Memory B cell (primary cell): ENCODE measurements at places on chromosomes 4 and X.
A peak's percentile ranks its signal among the peaks of the same experiment; 100 is the strongest.

DNA sequence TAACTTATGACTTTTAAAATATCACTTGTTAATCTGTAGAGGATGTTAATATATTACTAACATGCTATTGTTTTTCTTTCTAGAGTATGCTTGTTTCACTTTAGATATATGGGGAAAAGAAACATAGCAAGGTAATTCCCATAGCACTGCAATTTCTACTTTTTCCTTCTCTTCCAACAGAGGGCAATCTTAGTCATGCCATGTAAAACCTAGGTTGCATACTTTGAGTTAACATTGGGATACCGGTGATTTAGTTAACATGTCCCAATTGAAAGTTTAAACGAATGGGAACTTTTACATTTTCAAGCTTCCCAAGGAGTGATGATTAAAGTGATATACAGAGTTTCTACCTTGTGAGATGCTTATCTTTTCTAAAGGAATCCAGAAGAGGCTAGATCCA, 89.4 kb upstream of the IL13RA1 start:
- DNase-seq: no peak

- DNase-seq: no peak
Measured at GRCh38 chr4:7367864-7368277, 66.9 kb downstream of the PSAPL1 start.

GRCh38 chr4:124060261-124060918, 652.1 kb downstream of the ANKRD50 start:
- DNase-seq: no peak

GRCh38 chrX:133249266-133250058, 31.3 kb upstream of the TFDP3 start:
- DNase-seq: no peak

- peak; percentile 41 for DNase-seq
Measured at GRCh38 chrX:9464435-9465371, at the start of gene TBL1X. Gene TBL1X, plus strand, starts transcription at chrX:9465058. Its CDS starts 188,529 bp downstream, at chrX:9653587.

DNA sequence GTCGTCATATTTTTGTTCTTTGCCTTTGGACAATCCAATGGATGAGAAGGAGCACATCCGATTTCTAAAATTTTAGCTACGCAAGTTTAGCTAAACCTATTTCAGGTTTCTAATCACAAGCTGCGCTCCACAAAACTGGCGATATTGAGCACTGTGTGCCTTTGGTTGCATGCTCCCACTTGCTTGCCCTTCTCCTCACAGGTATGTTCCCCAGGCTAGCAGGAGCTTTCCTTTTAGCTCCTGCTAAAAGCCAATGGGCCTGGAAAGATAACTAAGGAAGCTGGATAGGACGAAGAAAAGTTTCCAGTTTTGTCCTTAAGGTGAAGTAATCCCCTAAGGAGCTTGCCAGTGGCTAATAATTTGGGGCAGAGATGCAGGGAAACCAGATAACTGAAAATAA, 975.2 kb downstream of the FSTL5 start:
- DNase-seq: no peak

GRCh38 chrX:65587616-65588526, 53.3 kb upstream of the LAS1L start:
- no peak for DNase-seq

GRCh38 chrX:153723351-153724251, 586 bp downstream of the BCAP31 start:
- peak; percentile 20 for DNase-seq

DNA sequence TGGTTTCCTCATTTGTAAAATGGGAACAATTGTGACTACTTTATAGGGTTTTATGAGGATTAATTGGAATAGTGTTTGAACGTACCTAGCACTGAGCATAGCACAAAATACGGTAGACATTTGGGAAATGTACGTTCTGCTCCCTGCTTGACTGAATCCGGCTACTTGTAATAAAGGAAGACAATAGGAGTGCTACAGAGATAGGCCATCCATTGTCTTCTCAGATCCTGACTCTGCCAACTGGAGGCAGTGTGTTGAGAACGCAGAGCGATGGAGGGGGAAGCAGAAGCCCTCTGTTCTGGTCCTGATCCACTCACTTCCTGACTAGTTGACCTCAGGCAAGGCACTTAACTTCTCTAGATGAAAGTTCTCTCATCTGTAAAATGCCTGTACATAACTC, 26.4 kb downstream of the ENPP6 start:
- DNase-seq: no peak

DNA sequence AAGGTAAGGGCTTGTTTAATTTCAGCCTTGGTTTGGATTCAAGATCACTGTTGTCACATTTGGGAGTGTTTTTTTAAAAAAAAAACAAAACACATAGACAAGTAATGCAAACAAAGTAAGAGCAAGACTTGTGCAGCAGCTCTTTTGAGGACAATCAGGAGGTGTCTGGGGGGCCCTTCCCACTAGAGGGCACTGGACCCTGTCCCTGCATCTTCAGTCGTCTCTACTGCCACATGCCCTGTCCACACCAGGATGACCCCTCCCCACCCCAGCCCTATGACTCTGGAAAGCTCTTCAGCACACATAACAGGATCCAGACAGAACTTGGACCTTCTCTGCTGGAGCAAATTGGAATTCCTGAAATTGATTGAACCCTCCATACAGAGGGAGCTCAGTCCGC, 71.0 kb downstream of the USP46 start:
- no peak for DNase-seq

DNA sequence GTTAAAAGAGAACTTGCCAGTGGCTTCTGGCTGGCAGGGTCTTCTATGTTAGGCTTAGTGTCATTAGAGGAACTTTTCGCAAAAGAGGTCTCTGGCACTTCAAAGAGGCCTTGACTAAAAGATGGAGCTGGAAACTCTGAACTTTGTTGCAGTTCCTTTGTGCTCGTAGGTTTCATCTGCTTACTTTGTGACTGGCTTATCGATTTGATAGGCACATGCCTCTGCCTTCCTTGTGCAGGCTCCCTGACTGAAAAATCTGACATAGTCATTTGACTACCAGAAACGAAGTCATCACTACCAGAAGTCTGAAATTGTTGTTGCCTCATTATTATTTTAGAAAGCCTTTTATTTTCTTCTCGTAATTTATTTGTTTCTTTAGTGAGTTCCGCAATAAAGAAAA, 93.9 kb upstream of the IL13RA1 start:
- no peak for DNase-seq

GRCh38 chrX:124030520-124030919, 69.0 kb downstream of the STAG2 start:
- no peak for DNase-seq

- peak; percentile 59 for DNase-seq
Measured at GRCh38 chr4:140152013-140152703, 1.8 kb downstream of the MAML3 start.

GRCh38 chr4:118995693-118996391, 107.2 kb downstream of the SYNPO2 start:
- no peak for DNase-seq

- no peak for DNase-seq
Measured at GRCh38 chr4:72171761-72172160, 140.0 kb downstream of the NPFFR2 start.

DNA sequence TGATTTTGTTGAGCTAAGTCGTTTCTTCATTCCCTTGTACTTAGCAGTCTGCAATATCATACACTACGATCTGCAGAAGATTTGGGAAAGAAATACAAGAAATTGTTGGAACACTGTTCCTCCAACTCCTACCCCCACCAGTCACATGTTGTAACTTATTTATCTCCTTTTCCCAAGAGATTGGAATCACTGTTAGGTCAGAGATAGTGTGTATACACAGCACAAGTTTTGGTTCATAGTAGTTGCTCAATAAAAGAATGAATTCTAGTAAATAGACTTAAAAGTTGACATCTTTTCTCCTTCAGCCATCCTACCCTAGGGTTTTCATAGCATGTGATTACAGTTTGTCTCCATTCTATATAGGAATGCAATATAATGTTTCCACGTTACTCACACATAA, 68.8 kb downstream of the ARFIP1 start:
- DNase-seq: no peak

DNA sequence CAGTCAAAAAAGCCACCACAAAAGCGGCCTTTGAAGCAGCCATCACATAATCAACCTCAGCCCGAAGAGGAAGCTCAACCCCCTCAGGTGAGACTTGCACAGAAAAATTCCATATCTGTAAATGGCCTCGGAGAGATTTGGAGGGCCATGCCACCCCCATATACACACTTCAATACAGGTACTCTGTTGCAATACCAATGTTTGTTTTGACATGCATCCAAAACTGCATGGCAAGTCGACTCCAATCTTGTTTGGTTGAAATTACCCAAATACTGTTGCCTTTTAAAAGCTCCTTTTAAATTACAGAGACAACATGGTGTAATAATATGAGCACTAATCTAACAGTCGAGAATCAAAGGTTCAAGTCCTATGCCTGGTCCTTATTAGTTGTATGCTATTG, 5.9 kb downstream of the ENAM start:
- no peak for DNase-seq

DNA sequence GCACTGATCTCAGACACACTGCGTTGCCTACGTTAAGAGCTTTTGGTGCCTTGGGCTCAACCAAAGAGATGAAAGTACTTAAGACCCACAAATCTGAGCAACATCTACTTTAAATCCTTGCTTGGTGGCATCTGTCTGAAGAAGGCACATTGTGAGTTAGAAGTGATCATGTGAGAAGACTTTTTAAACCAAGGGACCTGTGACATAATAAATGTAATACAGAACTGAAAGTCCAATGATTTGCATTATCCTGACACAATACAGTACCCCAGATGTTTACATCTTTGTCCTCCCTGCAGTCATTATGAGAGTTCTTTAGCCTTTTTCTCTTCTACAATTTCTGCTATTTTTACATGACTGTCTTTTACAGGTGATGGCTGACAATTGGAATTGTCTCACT, 96.7 kb upstream of the FTHL17 start:
- no peak for DNase-seq

DNA sequence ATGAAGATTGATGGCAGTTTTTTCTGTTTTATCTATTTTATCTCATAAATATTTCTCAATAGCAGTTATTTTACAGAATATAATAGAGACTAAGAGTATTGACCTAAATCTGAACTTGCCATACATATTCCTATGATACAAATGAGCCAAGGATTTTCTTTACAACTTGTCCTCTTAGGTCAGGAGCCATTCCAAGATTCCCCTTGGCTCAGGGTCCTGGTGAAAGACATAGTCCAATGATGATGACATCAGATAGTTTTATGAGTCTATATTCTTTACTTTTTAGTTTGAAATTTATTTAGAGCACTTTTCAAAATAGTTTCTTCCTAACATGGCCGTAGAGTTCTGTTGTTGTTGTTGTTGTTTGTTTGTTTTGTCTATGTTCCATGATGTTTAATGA, 869.1 kb upstream of the GRID2 start:
- no peak for DNase-seq

DNA sequence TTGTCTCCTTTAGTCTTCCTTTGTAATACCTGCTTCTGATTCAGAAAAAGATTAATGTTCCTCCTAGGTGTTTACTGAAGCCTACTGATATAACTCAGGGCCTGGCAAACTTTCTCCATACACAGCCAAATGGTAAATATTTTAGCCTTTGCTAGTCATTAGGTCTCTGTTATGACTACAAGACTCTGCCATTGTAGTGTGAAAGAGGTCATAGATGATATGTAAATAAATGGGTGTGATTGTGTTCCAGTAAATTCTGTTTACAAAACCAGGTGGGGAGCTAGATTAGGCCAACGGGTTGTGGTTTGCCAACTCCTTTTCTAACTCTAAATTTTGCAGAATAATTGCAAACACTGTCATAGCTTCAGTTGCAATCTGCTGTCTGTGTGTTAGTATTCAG, 568.1 kb upstream of the GNPDA2 start:
- DNase-seq: no peak

DNA sequence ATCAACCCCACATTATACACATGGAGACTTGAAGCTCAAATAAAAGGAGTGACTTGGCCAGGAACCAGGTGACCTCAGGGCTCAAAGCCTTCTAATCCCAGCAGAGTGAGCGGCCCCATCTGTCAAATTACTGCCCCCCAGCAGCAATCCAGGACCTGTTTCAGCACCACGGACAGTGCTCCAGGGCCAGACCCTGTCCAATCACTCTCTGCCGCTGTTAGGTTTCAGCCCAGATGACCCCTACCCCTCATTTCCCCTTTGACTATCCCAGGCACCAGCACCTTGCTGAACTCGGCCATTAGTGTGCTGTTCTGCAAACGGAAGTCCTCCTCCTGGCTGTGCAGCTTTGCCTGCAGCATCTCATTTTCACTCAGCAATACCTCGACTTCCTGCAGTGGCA, 5.1 kb downstream of the GRIPAP1 start:
- no peak for DNase-seq

- no peak for DNase-seq
Measured at GRCh38 chr4:41632481-41633073, 94.6 kb downstream of the LIMCH1 start.

- no peak for DNase-seq
Measured at GRCh38 chr4:7554905-7555304, 120.2 kb upstream of the PSAPL1 start.

DNA sequence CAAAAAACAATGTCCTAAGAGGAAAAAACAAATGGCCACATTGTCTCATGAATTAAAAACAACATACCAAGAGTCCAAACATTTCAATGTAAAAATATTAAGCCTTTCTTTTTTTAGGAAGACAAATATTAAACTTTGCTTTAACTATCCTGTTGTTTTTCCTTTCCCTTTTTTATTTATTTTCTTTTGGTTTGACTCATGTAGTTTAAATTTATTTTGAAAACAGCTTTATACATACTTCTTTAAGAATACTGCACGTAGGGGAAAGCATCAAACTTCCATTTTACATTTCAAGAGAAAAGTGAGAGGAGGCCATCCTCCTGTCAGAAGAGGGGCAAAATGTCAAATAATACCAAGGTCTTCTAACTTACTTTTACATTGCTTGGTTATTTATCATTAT, 8.7 kb downstream of the GAB1 start:
- DNase-seq: no peak

DNA sequence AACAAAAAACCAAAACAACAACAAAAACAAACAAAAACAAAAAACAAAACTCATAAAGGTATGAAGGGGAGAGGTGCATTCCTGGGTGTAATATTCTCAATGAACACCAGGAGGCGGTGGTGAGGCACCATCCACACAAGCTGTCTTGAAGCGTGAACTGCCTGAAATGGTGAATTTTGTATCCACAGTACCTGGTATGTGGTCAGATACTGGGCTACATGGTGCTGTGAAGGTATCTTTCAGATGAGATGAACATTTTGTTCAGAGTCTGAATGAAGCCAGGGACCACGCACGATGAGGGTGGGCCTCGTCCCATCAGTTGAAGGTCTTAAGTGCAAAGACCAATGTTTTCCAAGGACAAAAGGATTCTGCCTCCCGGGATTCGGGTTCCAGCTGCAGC, 58.5 kb downstream of the ASMT start:
- DNase-seq: peak; percentile 46

DNA sequence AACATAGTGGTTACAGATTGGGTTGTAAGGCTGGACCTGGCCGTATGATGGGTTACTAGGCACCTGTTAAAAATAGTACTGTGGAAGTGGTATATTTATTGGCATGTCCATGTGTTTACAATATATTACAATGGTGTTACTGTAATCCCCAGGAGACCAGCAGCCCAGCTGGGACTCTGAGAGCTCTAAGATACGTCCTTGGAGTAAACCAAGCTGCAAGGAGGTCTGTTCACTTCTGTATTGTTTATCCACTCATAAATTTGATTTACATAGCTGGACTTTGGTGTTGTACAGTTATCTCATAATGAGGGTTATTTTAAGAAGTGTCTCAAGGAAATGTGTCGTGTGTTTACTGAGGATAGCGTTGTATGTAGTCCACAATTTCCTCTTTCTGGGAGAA, 93.8 kb downstream of the TBL1X start:
- DNase-seq: no peak

GRCh38 chr4:152240232-152240631, 295.7 kb downstream of the FBXW7 start:
- no peak for DNase-seq

- DNase-seq: no peak
Measured at GRCh38 chr4:24922416-24922815, 9.6 kb upstream of the CCDC149 start.
